ENCODE measurements at places on chromosomes 16 and 17.
A peak's percentile ranks its signal among the peaks of the same experiment; 100 is the strongest.

DNA sequence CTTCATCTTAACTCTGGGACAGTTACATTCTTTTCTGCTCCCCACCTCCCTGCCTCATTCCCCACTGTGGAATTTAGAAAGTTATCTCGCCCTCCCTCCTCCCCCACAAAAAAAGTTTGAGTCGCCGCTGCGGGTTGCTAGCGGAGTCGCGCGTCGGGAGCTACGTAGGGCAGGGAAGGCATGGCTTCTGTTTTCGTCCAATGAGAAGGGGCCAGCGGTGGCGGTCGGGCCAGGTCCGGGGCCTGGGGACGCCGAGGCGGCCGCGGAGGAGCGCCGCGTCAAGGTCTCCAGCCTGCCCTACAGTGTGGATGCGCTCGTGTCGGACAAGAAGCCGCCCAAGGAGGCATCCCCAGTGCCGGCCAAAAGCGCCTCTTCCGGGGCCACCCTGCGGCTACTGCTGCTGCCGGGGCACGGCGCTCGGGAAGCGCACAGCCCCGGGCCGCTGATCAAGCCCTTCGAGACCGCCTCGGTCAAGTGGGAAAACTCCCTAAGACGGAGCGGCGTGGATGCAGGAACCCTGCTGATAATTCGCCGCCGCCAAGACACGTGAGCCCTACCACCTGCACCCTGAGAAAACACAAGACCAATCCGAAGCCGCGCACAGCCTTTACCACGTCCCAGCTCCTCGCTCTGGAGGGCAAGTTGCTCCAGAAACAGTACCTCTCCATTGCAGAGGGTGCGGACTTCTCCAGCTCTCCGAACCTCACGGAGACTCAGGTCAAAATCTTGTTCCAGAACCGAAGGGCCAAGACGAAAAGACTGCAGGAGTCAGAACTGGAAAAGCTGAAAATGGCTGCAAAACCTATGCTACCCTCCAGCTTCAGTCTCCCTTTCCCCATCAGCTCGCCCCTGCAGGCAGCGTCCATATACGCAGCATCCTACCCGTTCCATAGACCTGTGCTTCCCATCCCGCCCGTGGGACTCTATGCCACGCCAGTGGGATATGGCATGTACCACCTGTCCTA, 8.9 kb downstream of the OR4D1 start:
- no peak for DNase-seq

DNA sequence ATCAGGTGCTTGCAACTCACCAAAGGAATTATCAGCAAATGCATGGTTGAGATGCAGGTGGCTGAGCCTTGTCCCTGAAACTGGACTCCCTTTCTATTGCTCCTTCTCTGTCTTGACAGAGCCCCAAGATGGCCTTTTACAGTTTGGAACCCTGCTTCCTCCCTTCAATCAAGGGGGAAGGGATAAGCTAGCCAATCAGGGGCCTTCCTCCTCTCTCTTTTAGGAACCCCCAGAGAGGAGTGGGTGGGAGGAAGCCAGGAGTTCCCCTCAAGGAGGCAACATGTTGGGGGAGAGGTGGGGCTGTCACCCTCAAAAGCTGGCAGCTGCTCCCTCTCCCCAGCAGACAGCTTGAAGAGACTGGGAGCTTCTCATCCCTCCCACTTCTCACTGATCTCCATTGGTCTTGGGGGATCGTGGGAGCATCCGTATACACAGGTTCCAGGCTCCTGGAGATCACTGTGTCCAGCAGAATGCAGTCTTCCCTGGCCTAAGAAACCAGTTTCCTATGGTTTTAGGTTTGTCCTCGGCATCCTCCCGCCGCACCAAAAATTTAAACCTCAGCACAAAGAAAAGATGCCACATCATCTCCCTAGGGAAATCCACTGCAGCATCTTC, 7.2 kb downstream of the RASL10B start:
- no peak for DNase-seq

DNA sequence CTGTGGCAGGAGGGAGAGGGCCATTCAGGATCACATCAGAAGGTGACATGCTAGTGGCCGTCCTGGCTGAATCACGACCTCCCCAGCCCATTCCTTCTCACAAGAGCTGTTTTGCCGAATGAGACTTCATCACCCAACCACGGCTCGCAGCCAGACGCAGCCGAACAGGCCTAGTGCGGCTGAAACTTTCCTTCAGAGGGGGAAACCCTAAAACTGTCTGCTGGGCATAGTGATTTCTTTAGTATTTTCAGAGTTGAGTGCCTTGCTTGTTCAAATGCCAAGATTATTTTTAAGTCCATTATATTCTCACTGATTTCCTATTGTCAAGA, 343.7 kb downstream of the CPPED1 start:
- no peak for DNase-seq

GRCh38 chr17:3852561-3852960, 6.5 kb upstream of the NCBP3 start:
- no peak for DNase-seq

DNA sequence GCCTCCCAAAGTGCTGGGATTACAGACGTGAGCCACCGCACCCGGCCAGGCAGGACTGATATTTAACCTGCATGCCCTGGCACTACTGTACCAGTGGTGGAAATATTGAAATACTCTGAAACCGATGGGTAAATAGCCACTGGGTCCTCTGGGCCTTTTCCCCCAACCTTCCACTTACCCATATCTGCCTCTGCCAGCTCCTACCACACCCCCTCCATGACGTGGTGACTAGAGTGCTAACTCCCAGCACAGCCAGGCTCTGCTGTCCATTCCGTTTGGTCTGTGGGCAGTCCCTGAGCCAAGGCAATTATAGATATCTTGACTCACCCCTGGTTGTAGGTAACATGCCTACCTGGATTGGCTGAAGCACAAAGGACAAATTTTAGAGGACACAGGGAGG, 187.8 kb downstream of the PRKCB start:
- DNase-seq, result no peak

DNA sequence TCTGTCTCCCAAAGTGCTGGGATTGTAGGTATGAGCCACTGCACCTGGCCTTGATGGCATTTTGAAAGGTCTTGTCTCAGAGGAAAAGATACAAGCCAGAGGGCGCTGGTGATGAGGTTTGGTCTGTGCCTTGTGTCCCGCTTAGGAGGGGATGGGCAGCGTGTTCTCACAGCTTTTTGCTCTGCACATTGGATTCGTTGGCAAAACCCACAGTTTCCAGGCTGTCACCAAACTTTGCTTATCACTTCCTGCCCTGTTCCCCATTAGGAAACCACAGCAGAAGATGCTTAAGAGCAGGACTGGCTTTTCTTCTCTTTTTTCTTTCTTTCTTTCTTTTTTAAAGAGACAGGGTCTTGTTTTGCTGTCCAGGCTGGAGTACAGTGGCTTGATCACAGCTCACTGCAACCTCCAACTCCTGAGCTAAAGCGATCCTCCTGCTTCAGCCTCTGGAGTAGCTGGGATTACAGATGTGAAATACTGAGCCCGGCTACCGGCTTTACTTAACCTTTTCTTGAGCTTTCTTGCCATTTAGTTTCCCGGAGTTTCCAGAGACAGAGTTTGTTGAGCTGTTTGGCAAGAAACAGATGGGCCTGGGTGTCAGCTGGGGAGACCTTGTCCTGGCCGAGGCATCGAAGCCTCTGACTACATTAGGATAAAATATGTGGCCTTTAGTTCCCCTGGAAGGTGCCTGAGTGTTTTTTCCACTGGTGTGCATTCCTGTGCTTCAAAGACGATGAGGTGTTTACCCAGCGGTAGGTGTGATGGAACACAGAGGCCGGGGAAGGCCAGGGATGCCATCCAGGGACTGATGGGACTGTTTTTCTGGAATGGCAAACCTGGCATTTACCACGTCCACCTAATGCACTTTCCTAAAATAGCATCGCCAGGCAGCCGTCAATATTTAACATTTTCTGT, 112.9 kb downstream of the ABCC1 start:
- DNase-seq, result no peak

DNA sequence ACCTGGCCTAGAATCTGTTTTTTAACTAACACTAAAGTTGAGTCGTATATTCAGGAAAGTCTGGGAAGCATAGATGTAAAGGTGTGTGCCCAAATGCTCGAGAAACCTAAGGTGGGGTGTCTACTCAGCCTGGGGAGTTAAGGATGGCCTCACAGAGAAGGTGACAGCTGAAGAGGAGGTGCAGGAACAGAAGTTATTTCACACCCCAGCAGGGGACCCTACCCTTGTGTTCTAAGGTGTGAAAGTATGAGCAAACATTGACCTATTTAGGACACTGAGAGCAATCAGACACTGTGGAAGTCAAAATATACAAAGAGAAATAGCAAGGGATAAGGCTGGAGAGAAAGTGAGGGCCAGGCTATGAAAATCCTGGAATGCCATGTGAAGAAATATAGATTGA, 49.0 kb upstream of the DHX40 start:
- DNase-seq, result no peak

GRCh38 chr16:17420816-17421215, 49.9 kb downstream of the XYLT1 start:
- DNase-seq, result no peak

DNA sequence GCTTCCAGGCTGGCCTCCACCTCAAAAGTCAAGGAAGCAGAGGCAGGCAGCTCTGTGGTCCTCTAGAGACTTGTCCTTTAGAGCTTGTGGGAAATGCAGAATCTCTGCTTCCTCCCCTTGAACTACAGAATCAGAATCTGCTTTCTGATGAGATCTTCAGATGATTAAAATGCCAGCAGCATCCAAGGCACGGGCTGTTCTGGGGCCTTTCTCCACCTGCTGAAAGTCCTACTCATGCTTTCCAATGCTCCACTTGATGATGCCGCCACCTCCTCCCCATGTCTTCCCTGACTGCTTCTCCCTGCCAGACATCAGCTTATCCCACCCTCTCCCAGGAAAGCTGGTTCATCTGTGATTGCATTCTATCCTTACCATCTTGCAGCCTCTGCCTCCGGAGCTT, 33.3 kb downstream of the CMTM3 start:
- DNase-seq, result no peak

DNA sequence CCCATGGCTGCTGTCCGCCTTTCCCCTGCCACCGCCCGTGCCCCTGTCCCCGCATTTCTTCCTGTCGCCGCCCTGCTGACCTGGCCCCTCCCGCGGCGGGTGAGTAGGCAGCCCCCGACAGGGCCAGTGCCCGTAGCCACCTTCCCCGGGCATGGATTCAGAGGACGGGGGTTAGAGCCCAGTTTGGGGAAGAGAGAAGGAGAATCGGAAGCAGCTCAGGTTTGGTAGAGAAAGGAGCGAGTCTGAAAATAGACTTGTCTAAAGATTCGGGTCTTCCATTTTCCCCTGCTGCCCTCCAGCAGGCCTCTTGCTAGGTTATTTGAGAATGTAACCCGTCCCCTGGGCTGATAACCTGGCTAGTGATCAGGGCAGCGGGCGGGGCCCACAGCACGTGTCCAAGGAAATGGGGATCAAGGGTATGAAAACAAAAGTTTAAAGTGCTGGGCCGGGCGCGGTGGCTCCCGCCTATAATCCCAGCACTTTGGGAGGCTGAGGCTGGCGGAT, 7.9 kb upstream of the CLDN9 start:
- DNase-seq, result no peak

DNA sequence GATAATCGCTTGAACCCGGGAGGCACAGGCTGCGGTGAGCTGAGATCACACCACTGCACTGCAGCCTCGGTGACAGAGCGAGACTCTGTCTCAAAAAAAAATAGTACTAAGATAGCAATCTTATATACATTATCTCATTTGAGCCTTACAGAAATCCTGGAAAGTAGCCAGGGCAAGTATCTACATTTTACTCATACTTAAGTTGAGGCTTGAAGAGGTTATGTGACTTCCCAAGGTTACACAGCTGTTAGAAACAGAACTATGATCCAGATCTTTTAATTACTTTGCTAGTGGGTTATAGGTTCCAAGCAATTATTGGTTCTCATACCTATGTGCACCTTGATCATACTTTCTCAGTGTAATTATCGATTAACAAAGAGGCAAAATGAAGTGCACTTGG, 15.4 kb downstream of the C17orf78 start:
- no peak for DNase-seq

GRCh38 chr17:82961366-82962162, 117.8 kb upstream of the METRNL start:
- DNase-seq, result peak; percentile 59

DNA sequence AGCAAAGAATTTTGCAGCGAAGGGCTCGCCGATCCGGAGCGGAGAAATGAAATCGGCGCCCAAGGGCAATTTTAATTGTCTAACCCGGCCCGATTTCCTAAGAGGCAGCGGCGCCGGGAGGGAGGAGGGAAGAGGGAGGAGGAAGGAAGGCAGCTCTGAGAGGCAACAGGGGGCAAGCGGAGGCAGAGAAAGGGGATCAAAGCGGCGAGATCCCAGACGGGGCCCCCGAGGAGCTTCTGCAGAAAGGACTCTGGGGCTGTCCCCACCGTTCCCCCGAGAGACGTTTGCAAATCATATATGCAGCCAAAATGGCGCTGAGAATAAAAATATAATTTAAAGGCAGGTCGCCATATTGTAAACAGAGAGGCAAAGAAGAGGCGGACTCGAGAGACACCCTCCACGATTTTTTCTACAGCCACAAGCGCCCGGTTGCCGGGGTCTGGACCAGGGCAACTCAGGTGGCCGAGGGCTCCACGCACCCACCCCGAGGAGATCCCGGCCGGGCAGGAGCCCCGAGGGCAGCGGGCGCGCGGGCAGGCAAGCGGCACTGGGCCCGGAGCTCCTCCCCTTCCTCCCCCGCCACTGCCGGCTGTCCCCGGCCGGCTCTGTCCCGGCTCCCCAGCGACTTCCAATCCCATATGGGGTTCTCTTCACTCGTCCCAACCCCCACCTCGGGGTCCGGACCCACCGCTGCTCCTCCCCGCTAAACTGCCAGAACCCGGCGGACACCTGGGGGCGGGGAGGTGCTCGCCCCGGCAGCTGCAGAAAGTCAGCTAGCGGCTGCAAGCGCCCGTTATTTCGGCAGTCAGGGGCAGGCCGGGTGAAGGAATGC, 1.9 kb downstream of the PHF12 start:
- DNase-seq, result peak; percentile 91
